ENCODE measurements at places on chromosomes 3 and 15.

DNA sequence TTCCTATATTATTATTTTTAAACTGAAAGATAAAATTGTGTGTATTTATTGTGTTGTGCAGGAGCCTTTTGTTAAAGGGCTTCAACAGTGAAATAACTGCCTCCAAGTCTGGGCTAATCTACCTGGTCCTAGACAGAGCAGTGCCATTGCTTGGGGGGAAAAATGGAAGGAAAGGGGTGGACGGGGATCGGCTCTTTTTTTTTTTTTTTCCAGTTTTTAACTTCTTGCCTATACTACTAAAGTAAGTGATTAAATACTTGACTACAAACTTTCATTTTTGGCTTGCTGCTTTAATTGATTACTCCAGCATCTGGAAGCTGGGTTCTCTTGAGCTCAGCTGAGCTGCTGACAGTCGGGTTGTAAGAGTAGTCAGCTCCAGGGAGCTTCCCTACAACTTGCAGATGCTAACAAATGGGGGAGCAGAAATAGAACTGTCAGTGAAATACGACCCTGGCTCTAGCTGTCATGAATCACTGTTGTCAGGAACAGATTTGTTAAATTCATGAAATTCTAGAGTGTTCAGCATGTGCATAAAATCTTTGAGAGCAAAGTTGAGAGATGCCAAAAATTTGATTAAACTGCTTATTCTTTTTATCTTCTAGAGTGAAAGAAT is 276.7 kb downstream of the ROBO1 start:
- no peak for DNase-seq

- DNase-seq, result no peak
Measured at GRCh38 chr3:71251156-71251775, 332.3 kb downstream of the FOXP1 start.

DNA sequence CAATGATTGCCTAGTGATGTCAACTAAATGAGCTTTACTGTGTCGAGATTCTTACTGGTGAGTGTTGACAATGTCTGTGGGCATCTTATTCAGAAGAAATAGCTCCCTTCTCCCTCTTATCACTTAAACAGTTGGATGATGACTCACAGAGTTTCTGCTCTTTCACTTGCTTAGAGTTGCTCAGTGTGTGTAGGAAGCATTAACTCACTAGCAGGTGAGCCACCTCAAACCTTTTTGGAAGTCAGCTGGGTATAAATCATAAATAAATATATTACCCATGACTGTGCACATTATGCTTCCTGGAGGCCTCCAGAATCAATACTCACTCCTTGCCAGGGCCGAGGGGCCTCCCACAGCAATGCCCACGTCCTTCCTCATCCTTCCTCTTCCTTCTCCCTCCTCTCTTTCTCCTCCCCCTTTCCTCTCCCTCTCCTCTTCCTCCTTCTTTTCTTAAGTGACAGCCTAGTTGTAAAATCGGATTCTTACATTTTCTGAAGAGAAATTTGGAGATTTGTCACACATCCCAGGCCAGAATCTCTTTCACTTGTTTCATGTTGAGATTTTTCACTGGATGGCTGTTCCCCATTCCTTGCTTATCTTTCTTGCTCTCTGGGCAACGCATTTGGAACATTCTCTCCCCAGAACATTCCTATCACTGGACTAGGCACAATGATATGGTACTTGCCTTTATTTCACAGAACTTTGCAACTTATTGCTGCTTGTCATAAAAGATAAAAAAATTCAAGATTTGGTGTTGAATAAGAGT is 17.5 kb downstream of the SHC4 start:
- no peak for DNase-seq

DNA sequence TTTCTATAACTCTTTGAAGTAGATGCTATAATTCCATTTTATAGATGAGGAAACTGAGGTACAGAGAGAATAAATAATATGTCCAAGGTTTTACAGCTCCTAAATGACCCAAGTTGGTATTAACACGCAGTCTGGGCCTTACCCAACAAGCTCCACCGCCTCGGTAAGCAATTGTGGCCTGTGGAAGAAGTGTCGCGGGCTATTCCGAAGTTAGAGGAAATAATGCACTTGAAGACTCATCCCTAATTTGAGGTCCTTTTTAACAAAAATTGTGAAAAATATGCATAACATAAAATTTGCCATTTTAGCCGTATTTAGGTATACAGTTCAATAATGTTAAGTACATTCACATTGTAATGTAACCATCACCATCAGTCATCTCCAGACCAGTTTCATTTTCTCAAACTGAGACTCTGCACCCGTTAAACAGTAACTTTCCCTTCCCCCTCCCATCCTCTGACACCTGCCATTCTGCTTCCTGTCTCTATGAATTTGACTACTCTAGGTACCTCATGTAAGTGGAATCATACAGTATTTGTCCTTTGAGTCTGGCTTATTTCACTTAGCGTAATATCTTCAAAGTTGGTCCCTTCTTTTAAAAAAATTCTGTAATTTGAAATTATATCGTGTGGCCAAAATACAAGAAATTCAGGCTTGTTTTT is 18.2 kb downstream of the IDH3A start:
- DNase-seq, result no peak

- DNase-seq, result no peak
Measured at GRCh38 chr3:15467227-15468181, 40.1 kb downstream of the EAF1 start.

- DNase-seq, result no peak
Measured at GRCh38 chr15:98288091-98288590, 327.6 kb downstream of the ARRDC4 start.

DNA sequence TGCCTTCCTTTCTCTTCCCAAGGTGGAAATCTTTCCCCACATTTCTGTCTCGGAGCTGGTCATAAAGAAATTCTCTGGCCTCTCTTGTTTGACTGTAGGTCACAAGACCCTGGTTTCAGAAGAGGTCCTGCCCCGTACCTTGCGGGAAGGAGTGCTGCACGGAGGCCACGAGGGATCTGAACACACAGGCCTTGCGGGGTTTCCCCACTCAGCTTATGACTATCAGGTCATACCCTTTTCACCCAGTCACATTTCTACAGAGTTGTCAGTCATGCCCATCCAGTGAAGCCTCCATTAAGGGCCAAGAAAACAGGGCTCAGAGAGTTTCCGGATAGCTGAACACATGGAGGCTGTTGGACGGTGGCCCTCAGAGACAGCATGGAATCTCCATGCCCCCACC is 54.7 kb upstream of the ATP13A3 start:
- DNase-seq, result no peak

DNA sequence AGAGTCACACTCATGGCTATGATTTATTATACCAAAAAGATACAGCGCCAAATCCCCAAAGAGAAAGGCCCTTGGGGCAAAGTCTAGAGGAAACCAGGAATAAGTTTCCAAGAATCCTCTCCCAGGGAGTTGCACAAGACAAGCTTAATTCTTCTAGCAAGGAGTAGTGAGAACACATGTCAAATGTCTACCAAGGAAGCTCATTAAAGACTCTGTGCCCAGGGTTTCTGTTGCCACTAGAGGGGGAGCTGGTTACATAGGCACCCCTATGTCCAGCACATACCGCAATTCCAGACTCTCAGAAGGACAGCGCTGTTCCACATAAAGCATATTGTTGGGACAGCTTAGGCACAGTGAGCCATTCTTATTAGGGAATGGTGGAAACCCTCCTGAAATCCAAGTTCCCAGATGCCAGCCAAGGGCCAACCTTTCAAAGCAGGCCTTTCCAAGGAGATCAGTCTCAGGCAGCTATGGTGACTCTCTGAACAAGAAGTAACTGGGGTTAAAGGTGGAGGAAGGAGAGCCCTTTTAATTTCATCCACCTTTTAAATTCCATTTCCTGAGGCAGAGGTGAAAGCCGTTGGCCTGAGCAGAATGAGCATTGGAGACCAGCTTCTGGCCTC is 194.2 kb downstream of the UACA start:
- DNase-seq, result no peak

DNA sequence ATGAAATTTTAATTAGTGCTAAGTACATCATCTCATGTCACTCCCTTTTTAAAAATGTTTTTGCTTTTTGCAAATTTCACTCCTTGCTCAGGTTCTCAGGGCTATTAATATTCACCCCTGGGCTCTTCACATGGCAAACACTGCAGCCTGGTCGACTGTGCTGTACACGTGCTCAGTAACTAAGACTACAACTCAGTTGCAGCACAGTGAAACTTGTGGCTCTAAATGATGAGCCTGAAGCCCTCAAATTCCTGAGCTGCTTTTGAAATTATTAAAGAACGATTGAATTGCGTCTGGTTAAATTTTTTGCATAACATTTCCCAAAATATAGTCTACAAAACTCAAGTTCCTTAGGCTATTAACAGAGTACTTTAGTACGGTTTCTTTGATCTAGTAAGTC is 159.3 kb upstream of the C2CD4B start:
- DNase-seq, result no peak

GRCh38 chr3:154430014-154430413 is at the start of gene GPR149:
TSS of gene GPR149 (minus strand) at chr3:154430190. CDS start at chr3:154429615, 575 bp downstream.
- DNase-seq, result no peak

DNA sequence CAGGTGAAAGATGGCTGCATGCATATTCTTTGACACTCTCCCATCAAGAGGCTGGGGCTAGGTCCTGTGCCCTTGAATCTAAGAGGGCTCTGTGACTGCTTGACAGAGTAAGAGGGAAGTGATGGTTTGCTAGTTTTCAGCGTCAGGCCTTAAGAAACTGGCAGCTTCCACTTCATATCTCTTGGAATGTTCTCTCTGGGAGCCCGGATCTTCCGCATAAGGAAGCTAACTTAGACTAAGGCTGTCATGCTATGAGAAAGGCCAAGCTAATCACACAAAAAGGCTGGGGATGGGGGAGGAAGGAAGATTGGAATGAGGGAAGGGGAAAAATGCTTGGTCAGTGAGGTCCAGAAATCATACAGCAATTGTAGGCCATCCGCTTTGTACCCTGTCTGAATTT is 50.0 kb downstream of the MB21D2 start:
- DNase-seq, result no peak

GRCh38 chr3:153885359-153885758 is 235.8 kb upstream of the ARHGEF26 start:
- no peak for DNase-seq

GRCh38 chr3:9653565-9654248 is 4.4 kb downstream of the MTMR14 start:
- no peak for DNase-seq

GRCh38 chr3:14913926-14914778 is 33.2 kb upstream of the NR2C2 start:
- DNase-seq, result no peak

DNA sequence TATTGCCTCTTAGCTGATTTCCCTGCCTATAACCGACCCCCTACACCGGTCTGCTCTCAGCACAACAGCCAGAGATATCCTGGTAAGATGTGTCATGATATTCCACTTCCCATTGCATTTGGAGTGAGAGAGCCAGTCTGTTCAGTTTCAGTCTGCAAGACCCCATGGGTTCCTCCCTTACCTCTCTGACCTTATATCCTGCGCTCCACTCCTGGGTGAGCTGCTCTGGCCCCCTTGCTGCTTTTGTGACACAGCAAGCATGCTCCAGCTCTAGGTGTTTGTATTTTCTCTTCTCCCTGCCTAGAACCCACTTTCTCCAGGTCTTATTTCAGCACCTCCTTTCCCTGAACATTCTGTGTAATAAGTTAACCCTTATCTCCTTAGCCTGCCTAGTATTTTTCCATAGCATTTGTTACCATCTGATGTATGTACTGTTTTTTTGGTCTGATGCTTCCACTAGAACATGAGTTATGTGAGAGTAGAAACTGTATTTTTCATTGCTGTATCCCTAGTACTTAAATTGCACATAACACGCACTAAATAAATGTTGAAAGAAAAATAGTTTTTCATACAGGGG is 44.2 kb downstream of the CMTM8 start:
- DNase-seq, result no peak

DNA sequence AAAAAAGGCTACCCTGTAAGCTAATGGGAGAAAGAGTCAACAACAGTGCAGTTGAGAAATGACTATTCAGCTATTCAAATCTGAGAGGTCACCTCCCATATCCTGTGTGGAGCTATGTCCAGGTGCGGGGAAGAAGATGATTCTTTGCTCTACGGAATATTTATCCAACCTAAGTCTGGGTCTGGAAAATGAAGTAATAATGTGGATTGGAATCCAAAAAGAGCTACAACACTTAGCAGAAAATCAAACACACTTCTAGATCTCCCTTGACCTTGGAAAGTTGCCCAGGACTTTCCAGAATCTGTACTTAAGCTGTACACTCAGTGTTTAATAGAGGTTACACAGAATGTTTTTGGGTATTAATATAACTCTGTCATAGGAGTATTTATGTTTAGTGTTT is 251.9 kb downstream of the NAALADL2 start:
- no peak for DNase-seq

DNA sequence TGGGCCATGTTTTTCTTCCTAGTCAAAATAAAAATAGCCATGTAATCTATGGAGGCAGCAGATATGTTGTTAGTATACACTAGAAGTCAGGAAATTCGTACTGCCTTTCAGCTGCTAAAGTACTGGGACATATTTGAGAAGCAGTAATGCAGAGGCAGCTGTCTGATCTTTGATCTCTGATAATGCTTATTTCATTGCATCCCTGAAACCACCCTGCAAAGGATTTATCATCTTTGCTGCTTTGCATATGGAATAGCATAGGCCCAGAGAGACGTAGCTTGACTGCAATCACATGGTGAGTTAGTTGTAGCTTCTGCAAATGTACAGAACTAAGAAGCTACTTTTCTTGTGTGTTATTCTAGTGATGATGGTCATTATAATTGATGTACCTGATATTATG is 52.4 kb downstream of the RBM6 start:
- DNase-seq, result no peak

- no peak for DNase-seq
Measured at GRCh38 chr3:195896361-195897080, 11.8 kb downstream of the TNK2 start.

- no peak for DNase-seq
Measured at GRCh38 chr3:103813955-103814354, 1379.1 kb downstream of the ZPLD1 start.

DNA sequence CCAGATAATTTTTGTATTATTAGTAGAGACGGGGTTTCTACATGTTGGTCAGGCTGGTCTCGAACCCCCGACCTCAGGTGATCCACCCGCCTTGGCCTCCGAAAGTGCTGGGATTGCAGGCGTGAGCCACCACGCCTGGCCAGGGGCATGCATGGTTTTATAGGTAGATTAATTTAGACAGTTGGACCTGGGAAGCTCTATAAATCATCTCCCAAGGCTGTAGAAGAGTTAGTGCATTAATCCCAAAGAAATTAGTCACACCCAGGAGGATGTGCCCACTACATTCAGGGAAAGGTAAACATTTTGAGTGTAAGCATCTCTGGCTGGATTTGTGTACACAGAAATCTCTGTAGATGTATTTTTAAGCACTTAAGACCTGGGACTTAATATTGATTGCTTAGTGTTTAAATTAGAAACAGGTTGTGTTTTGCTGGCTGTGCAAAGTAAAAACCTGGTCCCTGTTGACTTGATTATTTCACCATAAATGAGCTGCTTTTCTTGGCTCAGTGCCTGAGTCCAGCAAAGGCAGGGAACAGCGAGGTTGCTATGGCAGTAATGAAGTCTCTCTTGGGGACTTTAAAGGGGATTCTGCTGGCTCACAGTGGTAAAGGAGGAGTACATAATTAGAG is 19.2 kb downstream of the EXOSC7 start:
- no peak for DNase-seq
